Eye (tissue), 1 donor: ENCODE measurements at places on chromosomes 16 and 17.
A peak's percentile ranks its signal among the peaks of the same experiment; 100 is the strongest.

GRCh38 chr16:51710905-51711563, 560.0 kb upstream of the SALL1 start:
- no peak for DNase-seq

- no peak for DNase-seq
Measured at GRCh38 chr16:30151091-30151490, 28.1 kb upstream of the MAPK3 start.

DNA sequence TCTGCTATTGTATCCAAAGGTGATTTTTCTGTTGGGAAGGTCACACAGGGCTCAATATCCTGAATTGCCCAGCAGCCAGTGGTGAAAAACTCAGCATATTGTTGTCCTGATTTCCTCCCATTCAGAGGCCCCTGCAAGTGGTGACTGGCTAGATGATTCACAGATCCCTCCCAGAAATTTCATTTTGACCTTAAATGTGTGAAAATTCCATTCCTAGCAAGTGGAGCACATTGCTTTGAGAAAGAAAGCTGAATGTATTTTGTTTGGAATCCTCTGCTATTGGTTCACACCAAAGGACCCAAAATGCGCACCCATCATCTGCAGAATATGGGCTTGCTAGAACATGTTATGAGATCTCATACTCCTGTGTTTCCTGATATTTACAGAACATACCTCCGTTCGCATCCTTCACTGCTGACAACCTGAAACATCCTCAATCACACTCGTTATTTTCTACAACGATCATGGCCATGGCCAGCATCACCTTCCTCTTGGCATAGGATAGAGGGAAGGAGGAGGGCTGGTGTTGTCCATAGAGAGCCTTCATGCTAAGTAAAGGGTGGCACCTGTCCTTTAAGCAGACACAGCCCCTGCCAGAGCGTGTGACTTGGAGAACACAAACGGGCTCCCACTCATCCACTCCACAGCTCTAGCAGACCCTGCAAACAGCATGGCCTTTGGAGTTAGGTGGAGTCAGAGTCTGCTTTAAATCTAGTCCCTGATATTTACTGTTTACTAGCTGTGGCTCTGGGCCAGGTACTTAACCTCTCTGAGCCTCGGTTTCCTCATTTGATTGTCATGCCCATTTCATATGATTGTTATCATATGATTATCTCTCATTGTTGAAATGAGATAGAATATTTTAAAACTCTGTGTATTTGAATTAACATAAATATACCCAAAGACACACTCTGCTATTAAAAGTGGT, 30.4 kb upstream of the NFAT5 start:
- no peak for DNase-seq

GRCh38 chr17:66275651-66276050, 26.8 kb upstream of the PRKCA start:
- no peak for DNase-seq

DNA sequence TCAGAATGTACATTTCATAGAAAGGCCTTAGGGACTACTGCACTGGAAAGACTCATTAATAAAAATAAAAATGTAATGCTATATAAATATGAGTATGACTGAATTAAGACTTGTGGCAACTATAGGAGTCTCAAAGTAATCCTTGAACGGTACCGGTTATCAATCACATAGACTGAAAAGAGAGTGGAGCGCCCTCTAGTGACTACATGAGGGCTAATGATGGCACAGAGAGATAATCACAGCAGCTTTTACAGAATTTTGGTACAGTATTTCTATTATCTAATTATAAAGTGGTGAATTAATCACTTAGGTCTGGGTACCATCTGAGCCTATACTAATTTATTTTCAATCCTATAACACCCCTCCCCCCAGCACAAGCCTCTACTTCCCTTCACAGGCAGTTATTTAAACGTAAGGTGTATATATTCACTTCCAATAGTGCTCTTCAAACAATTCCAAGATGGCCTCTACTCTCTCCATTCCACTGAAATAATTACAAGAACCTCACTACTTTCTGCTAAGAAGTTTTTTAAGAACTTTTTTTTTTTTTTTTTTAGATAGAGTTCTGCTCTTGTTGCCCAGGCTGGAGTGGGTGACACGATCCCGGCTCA, 40.7 kb upstream of the ANKFY1 start:
- peak; percentile 81 for DNase-seq

DNA sequence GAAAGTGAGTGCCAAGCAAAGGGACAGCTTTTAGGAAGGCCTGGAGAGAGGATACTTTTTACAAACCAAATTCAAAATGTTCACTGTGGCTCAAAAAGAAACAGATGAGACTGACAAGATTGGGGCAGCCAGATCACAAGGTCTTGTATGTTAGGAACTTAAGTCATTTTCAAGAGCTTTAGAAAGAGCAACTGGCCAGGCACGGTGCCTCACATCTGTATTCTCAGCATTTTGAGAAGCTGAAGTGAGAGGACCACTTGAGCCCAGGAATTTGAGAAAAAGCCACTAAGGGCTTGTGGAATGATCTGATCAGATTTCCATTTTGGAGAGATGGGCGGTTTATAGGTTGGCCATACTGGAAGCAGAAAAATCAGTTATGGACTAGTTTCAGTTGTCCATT, 17.2 kb downstream of the SPAG9 start:
- no peak for DNase-seq

GRCh38 chr17:82297280-82297713, 20.1 kb downstream of the CD7 start:
- no peak for DNase-seq

- peak; percentile 70 for DNase-seq
Measured at GRCh38 chr17:46771561-46772474, 46.7 kb downstream of the WNT3 start.

GRCh38 chr16:8675183-8676159, 1.1 kb downstream of the ABAT start:
- DNase-seq: peak; percentile 30

DNA sequence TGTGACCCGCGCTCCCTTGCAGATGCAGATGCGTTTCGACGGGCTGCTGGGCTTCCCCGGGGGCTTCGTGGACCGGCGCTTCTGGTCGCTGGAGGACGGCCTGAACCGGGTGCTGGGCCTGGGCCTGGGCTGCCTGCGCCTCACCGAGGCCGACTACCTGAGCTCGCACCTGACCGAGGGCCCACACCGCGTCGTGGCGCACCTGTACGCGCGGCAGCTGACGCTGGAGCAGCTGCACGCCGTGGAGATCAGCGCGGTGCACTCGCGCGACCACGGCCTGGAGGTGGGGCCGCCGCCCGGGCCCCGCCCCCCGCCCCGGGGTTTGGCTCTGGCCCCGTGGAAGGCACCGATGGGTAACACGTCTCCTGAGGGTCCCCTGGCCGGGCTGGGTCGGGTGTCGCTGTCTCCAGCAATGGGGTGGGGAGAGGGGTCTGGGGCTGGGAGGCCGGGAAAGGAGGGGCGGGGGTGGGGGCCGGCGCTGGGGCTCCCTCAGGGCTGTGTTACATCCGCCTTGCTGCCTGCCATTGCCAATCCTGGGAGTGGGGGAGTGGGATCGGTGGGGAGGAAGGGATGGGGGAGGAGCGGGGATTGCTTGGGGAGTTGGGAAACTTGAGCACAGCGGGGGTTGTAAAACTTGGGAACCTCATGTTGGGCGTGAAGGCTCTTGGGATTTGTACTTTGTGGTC, 737 bp downstream of the NUDT16L1 start:
- peak; percentile 44 for DNase-seq

- no peak for DNase-seq
Measured at GRCh38 chr17:15657868-15658267, 26.2 kb downstream of the TRIM16 start.

DNA sequence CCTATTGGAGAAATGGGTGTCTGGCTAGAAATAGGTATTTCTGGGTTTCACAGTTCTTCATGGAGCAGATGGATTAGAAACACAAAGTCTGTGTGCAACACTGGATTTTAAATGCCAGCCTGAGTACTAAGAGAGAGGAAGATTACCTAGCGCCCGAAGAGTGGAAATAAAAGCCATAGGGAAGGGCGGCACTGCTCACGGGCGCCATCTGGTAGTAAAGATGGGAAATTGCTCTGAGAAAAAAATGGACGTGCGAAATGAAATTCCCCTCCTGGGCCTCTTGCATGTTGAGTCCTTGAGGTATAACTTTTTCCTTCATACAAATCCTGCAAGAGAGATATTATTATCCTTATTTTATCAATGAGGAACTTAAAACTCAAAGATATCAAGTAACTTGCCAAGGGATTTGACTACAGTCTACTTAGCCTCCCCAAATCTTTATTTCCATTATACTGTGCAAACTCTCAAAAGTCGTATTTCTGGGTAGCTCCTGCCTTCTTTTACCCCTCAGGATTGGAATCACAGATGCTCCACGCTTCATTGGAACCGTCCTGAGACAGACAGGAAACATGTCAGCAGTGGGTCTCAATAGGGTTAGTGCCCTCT, 72.8 kb downstream of the MMD start:
- peak; percentile 89 for DNase-seq

DNA sequence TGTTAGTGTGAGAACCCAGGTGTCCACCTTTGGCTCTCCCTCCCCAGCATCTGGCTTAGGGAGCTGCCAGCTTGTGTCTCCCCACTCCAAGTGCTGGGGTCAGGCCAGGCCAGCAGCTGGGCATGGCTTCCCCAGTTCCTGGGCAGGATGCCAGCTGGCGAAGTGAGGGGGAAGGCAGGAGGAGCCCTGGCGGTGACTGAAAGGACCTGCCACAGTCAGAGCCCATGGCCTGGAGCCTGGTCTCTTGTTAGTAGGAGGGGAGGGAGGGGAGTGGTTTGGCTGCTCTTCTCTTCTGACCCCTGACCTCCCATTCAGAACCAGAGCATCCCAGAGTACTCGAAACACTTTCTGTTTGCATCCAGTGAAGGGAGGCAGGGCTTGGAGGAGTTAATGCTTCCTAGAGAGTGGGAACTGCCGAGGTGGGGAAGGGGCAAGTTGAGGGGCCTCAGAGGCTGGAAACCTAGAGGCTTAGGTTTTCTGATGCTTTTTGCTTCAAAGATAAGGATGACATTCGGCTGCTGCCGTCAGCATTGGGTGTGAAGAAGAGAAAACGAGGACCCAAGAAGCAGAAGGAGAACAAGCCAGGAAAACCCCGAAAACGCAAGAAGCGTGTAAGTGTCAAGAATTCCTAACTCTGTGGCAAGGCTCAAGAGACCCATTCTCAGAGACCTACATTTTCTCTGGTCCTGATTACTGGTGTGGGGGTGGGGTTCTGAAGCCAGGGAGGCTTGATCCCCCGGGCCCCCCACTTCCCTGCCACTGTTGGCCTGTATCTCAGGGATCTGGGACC, 772 bp downstream of the CHD3 start:
- peak; percentile 88 for DNase-seq

- no peak for DNase-seq
Measured at GRCh38 chr17:43574896-43575525, 28.9 kb upstream of the ETV4 start.

DNA sequence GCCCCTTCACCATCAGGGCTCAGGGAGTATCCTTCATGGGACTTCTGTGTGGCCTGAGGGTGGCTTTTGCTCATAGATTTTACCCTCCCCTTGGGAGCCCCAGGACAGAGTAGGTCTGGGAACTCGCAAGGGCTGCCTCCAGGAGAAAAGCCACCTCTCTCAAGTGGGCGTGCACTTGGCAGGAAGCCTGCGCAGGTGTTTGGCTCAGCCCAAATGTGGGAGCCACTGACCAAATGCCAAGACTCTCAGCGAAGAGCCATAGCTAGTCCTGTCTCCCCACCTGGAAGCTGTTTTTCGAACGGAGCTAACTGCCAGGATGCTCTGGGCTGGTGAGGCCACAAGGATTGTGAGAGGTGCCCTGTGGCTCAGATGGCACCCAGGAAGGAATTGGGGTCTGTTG, 2.0 kb upstream of the HSD17B2 start:
- DNase-seq: no peak

DNA sequence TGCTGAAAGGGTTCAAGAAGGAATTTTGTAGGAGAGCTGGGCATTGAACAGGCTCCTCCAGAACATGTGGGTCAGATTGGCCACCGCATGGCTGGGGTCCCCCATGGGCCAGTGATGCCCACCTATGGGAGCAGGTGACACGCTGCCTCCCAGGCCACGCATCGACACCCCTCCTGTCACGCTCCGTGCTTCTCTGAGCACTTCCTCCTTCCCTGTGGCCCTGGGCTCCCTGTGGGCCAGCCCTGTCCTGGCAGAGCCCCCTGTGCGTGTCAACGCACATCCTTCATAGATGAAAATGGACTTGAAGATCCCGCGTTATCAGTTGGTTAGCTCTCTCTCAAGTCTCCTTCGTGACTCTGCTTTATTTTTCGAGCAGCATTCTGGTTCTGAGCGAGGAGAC, 160.3 kb downstream of the RPTOR start:
- DNase-seq: no peak

DNA sequence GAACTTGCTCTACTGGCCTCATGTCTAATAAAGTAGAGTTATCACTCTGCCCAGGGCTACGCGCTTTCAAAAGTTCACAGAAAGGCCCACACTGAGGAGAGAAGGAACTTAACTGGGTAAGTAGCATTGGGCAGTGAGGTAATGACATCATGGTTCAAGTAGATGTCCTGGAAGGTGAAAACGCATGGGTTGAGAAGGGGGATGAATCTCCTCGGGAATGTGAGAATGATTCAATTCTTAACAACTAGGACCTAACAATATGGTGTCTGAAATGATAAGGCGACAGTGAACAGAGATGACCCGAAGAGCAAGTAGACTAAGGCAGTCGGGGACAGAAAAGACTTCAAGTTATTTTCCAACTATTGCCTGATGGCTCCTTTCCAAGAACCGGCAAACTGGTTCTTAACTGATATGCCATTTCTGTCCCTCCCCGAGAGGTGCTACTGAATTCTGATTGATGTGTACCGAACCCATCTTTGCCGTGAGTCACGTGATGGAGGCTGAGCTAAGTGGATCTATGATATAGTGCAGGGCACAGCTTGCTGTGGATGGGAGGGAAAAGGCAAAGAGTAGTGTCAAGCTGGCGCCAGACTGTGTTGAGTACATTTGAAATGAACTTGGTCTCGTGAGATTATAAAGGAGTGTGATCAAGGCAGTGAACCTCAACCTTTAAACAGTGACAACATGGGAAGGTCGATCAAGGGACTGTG, 44.1 kb downstream of the MARCHF10 start:
- no peak for DNase-seq

GRCh38 chr17:69908626-69909368, 166.2 kb upstream of the KCNJ16 start:
- DNase-seq: no peak

- no peak for DNase-seq
Measured at GRCh38 chr16:75943705-75944514, 217.6 kb upstream of the CPHXL start.

DNA sequence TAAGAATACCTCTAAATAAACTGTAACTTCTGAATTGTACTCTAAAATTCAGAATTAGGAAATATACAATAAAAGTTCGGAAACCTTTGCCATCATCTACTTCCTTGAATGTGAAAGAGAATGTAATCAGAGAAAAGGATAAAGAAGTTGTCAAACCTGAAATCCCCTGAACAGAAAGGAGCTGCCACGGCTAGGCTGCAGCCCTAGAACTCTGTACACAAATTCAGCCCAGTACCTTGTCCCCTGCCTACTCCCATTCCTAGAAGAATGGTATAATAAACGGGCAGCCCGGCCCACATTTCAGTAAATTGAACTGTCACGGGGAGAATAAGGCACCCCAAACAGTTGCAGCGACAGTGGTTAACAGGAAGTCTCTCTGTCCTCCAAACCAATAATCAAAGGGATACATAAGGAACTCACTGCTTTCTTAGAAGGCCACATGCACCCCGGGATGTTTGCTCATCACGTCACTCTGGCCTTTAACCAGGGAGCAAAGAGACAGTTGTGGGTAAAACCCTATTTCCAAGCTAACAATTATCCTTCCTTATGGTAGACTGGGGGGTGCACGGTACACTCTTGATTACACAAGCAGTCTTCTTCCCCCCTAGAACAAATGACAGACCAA, 24.3 kb upstream of the RFFL start:
- DNase-seq: no peak

- DNase-seq: no peak
Measured at GRCh38 chr17:73792994-73793393, 148.7 kb upstream of the SDK2 start.

GRCh38 chr16:50594308-50595260, 46.4 kb downstream of the NKD1 start:
- DNase-seq: no peak
